ENCODE measurements at places on chromosomes 7 and 10.
A peak's percentile ranks its signal among the peaks of the same experiment; 100 is the strongest.

DNA sequence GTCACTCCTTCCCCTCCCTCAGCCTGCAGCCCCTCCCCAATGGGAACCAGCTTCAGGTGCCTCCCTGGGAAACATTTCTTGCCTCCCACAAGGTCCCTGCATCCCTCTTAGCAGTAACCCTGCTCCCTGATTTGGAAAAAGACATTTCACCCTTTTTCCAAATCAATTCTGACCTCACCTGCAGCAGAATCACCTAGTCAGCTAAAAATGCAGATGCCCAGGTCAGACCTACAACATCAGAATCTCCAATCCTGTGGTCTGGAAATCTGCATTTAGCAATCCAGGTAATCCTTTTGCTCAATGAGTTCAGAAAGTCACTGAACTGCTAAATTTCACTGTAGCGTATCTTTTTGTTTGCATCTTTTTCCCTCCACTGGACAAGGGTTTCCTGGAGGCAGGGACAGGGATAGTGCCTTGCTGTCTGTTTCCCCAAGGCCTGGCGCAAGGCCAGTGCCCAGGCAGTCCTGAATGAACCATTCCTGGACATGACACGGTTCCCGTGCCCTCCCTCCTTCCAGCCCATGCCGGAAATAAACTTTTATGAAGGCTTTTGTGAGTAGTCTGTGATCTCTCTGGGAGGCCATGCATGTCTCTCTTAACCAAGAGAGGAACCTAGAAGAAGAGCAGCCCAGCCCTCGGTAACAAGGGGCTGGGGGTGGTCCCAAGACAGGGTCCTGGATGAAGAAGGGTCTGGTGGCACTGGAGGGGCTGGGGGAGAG, 44.0 kb downstream of the COL13A1 start:
- DNase-seq: no peak

DNA sequence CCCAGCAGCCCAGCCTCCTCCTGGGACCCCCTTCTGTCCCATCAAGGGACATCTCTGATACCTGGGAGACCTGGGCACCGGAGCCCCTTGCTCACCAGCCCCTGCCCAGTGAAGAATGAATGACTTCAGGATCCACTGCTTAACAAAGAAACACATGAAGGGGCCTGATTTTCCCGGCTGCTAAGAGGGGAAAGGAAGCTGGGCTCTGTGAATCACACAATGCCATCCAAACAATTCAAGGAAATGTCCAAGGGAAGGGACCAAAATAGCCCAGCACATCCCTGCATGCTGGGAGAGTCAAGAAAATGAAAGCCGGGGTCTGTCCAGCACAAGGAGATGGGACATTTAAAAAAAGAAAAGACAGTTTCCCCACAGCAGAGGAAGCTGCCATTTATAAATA, 128.7 kb upstream of the JCAD start:
- no peak for DNase-seq

GRCh38 chr10:132790470-132790869, 4.5 kb upstream of the NKX6-2 start:
- DNase-seq: no peak

DNA sequence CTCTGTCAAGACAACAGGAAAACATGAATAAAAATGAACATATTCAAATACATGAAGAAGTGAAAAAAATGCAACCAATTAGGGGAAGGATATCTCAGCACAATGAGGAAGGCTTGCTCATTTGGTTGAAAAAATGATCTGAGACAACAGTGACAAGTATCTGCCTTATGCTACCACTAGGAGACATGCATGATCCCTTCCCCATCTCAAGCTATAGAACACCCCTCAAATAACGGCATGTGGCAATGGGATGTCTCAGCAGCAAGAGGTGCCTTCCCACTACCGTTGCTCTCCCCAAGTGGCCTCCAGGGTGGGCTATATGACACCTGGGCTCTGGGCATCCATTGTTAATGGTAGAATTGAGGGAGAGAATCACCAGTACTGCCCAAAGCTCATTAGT, 98.1 kb upstream of the RSU1 start:
- peak; percentile 40 for DNase-seq

Data from GM23338 (cell line).